ENCODE measurements at places on chromosomes 13 and 19.
A peak's percentile ranks its signal among the peaks of the same experiment; 100 is the strongest.

- no peak for DNase-seq
Measured at GRCh38 chr13:37797631-37798030, 71.9 kb downstream of the TRPC4 start.

- DNase-seq = no peak
Measured at GRCh38 chr13:84460989-84461388, 578.7 kb upstream of the SLITRK1 start.

DNA sequence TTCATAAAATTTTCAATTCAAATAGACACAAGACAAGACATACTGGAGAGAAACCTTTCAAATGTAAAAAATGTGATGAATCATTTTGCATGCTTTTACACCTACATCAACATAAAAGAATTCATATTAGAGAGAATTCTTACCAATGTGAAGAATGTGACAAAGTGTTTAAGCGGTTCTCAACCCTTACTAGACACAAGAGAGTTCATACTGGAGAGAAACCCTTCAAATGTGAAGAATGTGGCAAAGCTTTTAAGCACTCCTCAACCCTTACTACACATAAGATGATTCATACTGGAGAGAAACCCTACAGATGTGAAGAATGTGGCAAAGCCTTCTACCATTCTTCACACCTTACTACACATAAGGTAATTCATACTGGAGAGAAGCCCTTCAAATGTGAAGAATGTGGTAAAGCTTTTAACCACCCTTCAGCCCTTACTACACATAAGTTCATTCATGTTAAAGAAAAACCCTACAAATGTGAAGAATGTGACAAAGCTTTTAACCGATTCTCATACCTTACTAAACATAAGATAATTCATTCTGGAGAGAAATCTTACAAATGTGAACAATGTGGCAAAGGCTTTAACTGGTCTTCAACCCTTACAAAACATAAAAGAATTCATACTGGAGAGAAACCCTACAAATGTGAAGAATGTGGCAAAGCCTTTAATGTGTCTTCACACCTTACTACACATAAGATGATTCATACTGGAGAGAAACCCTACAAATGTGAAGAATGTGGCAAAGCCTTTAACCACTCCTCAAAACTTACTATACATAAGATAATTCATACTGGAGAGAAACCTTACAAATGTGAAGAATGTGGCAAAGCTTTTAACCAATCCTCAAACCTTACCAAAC is 24.6 kb upstream of the ZNF431 start:
- no peak for DNase-seq

DNA sequence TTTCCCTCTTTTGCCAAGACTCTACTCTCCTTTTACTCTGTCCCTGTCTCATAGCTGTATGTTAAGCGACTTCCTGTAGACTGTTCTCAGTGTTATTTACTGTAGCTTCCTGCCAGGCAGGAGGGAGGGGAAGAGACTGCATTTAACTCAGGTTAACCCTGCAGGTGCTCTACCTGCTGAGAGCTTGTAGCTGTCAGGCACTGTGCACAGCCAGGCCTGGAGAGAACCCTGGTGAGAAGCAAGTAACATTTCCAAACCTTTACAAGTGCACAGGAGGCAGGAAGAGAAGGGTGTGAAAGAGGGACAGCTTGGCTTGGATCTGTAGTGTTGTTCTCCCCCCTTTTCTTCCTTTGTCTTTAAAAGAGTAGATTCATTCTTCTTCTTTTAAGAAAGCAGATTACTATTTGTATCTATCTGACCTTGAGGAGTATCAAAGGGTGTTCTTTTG is 167.1 kb downstream of the LMO7 start:
- no peak for DNase-seq

- DNase-seq = no peak
Measured at GRCh38 chr13:24134757-24135156, 25.8 kb upstream of the SPATA13 start.

DNA sequence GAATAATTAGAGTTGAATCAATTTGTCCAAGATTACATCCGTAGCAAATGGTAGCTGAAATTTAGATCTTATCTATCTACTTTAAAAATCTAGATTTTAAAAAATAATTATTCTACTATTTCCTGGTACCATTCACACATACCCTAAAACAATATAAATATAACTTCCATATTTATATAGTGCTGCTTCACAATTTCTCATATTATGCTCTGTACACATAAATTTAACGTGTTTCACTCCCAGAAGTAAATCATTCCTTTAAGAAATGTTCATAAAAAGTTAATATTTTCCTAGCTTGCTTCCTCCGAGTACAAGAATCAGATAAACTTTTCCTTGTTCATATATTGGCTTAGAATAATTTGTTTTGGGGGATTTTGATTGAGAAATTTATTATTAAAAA is 857.0 kb upstream of the SPRY2 start:
- DNase-seq = no peak

- DNase-seq = no peak
Measured at GRCh38 chr19:2607712-2608601, 94.5 kb downstream of the GNG7 start.

- peak; percentile 57 for DNase-seq
Measured at GRCh38 chr19:40365613-40366401, 17.3 kb downstream of the PLD3 start.

- no peak for DNase-seq
Measured at GRCh38 chr13:50611117-50611781, 232.2 kb downstream of the DLEU7 start.

GRCh38 chr19:5336195-5336965 is 4.2 kb downstream of the PTPRS start:
- no peak for DNase-seq

GRCh38 chr13:26985285-26985878 is 186.2 kb downstream of the USP12 start:
- DNase-seq = peak; percentile 88

GRCh38 chr19:3171894-3172672 is 6.5 kb upstream of the S1PR4 start:
- DNase-seq = no peak

- no peak for DNase-seq
Measured at GRCh38 chr13:104750377-104750776, 1684.2 kb upstream of the SLC10A2 start.

DNA sequence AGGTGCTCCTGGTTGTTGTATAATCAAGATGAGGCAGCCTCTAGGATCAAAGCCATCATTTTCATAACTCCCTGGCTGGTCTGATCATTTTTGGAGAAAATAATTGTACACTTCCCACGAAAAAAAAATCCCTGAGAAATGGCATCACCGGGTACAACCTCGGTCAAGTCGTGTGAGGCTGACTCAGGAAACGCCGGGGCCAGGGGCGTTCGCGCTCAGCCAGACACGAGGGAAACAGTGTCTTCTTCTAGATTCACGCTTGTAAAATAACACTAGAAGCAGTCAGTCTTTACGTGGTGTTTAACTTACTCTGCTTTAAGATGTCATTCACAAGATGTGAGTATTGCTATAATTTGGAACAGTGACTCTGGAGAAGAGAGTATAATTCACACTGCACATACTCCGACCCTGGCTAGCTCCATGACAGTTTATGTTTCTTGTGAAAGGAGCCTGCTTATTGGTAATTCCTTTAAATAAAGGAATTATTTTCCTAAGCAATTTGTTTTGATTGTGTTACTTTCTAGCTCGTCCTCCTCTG is 109.0 kb upstream of the SOX1 start:
- DNase-seq = no peak

GRCh38 chr13:101572456-101572855 is 120.0 kb downstream of the ITGBL1 start:
- peak; percentile 51 for DNase-seq

GRCh38 chr19:16203256-16204004 is 5.7 kb downstream of the AP1M1 start:
- no peak for DNase-seq

DNA sequence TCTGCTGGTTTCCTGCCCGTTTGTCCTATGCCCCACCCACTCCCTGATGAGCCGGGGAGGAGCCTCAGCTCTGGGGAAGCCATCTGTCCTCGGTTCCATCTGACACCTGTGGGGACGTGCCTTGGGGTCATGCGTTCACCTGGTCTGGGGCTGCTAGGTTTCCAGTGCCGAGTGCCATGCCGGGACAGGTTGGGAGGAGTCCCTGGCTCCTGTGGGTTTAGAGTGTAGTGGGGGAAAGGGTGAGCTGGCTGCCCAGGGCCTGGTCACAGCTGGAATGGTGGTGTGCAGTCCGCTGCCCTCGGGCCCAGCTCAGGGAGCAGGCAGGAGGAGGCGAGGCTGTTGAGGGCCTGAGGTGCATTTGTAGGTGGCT is 2.5 kb downstream of the KDM4B start:
- peak; percentile 60 for DNase-seq

DNA sequence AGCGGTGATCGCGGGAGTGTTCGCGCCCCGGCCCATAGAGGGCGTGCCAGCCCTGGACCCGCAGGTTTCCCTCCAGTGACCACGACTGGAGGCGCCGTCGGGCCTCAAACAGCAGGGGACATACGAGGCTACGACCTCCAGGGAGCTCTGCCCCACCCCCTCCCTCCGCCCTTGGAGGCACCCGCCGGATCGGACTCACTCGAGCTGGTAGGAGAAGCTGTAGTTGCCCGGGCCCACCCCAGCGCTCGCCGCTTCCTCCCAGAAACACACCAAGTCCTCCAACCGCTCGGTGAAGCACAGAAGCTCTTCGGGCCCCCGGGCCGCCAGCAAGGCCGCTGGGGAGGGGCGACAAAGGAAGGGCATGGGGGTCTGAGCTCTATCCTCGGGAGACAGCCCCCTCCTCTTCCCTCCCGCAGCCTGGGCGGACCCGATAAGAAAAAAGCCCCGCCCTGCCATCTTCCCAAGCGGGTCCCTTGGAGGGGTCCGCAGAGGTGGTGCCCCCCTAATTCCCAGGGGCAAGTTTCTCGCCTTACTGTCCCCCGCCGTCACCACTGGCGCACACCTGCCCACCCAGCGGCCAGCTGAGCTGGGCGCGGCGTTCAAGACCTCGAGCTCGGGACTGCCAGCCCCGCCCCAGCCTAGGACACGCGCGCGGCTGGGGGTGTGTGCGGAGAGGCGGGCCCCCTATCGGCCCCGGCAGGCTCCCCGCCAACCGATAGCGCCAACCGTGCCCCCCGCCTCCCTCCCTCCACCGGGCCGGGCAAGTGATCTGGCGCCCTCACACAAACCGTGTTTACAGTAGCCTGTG is 1.0 kb downstream of the EPOR start:
- DNase-seq = peak; percentile 18

- DNase-seq = no peak
Measured at GRCh38 chr13:89891416-89891815, 1456.1 kb upstream of the MIR17HG start.

- no peak for DNase-seq
Measured at GRCh38 chr13:33629605-33630360, 188.2 kb upstream of the RFC3 start.

DNA sequence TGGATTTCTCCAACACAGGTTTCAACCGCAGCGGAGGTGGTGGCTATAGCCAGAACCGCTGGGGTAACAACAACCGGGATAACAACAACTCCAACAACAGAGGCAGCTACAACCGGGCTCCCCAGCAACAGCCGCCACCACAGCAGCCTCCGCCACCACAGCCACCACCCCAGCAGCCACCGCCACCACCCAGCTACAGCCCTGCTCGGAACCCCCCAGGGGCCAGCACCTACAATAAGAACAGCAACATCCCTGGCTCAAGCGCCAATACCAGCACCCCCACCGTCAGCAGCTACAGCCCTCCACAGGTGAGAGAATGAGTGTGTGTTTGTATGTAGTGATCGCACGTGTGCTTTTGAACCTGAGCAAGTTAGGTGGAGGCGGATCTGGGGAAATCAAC is 6.0 kb upstream of the CCDC97 start:
- no peak for DNase-seq

DNA sequence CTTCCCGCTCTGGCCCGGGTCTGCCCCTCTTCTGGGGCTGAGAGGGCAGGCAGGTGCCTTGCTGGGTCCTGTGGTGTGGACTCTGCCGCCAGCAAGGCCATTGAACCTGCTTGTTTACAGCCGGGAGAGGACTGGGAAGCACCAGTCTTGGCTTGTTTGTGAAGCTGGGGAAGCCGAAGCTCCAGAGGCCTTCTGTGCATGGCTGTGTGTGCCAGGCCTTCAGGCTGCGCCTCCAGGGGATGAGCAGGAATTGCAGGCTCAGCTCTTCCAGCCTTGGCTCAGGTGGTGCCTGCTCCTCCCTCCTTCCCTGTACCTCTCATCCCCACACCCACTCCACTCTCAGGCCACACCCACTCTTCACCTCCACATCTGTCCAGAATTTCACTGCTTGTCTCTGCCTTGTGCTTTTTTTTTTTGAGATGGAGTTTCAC is 17.5 kb downstream of the NDUFB7 start:
- no peak for DNase-seq

- no peak for DNase-seq
Measured at GRCh38 chr13:113232208-113233003, 23.0 kb downstream of the CUL4A start.

DNA sequence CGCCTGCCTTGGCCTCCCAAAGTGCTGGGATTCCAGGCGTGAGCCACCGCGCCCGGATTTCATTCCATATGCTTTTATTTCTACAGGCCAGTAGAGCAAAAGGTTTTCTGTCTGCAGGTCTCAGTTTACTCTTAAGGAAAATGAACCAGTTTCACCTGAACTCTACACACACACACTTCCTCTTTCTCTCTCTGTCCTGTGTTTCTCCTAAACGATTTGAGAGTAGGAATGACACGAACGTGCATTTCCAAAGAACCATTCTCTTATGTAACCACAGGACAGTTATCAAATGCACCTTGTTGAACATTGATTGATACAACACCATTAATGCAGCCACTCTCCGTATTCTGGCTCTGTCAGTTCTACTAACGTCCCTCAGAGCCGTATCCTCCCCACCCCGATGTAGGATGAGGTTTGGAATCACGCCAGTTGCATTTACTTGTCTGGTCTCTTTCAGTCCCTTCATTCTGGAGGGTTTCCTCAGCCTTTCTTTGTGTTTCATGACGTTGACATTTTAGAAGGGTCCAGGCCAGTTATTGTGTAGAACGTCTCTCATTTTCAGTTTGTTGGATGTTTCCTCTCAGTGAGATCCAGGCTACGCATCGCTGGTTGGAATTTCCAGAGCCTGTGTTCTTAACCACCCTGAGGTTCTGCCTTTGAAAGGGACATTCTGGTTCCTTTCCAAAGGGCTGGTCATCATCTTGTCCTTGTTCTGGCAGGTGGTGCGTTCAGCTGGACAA is 36.0 kb downstream of the BICRA start:
- DNase-seq = no peak

- no peak for DNase-seq
Measured at GRCh38 chr13:62850331-62850730, 1434.7 kb upstream of the PCDH20 start.

- no peak for DNase-seq
Measured at GRCh38 chr13:92122186-92122853, 723.9 kb downstream of the GPC5 start.

- DNase-seq = no peak
Measured at GRCh38 chr13:97310809-97311436, 88.8 kb downstream of the MBNL2 start.

DNA sequence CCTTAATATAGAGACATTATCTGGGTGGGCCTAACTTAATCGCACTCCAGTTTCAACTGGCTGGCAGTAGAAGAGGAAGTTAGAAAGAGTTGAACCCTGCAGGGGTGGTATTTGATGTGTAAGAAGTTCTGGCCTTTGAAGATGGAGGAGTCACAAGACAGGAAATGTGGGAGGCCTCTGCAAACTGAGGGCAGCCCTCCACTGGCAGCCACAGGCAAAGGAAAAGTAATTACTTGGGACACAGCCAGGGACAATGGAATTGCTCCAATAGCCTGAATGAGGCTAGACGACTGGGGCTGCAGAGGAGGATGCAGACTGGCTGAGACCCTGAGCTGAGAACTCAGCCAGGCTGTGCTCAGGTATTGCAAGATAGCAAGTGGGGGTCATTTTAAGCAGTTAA is 703.3 kb upstream of the ARGLU1 start:
- no peak for DNase-seq

GRCh38 chr13:83350569-83350968 is 531.7 kb downstream of the SLITRK1 start:
- DNase-seq = peak; percentile 77

GRCh38 chr19:14556662-14557188 is 15.1 kb downstream of the NDUFB7 start:
- peak; percentile 92 for DNase-seq

All from foreskin fibroblast (primary cell).